ENCODE measurements at places on chromosomes 6 and 20.

DNA sequence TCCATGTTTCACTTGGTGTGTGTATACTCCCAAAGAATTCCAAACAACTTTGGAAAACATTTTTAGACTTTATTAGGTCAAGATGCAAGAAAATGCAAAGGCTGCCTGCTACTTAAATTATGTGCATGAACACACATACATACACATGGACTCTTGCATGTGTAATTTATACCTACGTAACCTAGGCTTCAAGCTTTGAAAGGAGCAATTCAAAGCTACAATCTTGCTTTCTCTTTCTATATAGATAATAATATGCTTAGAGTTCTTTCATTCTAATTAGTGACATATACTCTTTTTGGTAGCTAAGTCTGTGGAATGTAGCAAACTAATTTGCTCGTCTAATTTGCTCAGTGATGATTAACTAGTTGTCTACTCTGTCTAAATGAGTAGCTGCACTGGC, 146.5 kb downstream of the EPHA7 start:
- DNase-seq = no peak

DNA sequence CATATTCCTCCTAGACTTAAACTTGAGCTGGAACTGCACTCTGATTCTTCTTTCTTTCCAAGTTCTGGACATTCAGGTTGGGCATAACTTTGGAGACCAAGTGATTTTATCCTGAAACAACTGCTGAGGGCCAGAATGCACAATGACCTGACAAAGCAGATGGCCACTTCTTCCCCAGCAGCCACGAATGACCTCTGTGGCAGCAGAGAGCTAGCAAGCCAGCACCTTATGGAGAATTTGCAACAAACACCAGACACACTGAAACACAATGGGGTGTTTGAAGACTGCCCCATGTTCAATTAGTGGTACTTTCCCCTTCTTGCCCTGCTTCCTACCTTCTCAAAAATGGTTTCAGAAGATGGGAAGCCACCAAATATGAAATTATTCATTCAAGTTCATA, 4.2 kb upstream of the TENT5A start:
- no peak for DNase-seq

DNA sequence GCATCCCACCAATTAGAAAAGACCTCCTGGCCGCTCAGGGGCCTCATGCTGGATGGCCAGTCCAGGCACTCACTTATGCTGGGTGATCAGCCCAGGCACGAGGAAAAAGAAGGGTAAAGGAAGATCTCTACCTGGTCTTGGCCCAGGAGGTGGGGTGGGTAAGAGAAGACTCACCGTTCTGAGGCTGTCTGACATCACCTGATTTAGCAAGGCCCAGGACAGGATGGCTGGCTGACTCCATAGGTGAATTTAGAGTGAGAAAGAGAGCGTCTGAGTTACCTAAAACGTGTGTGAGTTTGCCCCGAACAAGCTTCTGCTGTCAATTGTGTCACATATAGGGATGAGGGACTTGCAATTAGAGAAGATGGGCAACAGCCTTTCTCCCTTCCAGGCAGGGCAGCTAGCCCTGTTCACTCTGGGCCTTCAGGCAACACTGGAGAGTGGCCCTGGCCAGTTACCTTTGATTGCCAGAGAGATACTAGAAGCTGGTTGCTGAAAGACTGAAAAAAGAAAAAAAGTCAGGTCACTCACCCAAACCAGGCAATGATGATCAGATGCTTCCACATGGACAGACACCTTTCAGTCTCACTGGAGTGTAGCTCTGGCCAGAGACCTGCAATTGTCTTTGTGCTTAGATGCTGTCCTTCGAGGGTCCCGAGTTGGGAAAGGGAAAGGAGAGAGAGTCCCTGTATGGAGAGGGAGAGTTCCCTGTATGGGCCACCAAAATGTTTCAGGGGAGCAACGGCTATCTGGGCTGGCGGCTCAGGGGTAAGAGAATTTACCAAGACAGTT, 35.7 kb upstream of the IER3 start:
- DNase-seq = no peak

DNA sequence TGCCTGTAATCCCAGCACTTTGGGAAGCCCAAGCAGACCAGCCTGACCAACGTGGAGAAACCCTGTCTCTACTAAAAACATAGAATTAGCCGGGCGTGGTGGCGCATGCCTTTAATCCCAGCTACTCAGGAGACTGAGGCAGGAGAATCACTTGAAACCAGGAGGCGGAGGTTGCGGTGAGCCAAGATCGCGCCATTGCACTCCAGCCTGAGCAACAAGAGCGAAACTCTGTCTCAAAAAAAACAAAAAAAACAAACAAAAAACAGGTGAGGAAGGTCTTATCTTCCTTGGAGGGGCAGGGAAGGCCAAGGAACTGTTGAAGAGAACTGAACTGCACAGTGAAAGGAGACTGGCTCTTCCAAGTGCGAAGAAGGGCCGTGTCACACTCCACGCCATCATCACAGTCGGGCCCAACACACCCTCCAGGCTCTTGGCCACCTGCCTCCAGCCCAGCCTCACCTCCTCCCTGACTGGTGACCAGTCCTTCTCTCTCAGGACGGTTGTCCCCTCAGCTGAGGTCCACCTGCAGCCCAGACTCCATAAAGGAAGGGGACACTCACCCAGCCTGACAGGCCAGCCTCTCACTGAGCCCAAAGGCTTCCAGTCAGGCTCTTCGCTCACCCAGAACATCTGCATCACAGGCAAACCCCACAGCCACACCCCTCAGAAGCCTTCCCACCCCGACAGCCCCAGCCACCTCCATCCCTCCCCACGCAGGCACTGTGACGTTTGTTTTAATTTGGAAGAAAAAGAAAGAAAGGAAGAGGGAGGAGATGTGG, 4.1 kb downstream of the ZC3H12D start:
- DNase-seq = no peak

DNA sequence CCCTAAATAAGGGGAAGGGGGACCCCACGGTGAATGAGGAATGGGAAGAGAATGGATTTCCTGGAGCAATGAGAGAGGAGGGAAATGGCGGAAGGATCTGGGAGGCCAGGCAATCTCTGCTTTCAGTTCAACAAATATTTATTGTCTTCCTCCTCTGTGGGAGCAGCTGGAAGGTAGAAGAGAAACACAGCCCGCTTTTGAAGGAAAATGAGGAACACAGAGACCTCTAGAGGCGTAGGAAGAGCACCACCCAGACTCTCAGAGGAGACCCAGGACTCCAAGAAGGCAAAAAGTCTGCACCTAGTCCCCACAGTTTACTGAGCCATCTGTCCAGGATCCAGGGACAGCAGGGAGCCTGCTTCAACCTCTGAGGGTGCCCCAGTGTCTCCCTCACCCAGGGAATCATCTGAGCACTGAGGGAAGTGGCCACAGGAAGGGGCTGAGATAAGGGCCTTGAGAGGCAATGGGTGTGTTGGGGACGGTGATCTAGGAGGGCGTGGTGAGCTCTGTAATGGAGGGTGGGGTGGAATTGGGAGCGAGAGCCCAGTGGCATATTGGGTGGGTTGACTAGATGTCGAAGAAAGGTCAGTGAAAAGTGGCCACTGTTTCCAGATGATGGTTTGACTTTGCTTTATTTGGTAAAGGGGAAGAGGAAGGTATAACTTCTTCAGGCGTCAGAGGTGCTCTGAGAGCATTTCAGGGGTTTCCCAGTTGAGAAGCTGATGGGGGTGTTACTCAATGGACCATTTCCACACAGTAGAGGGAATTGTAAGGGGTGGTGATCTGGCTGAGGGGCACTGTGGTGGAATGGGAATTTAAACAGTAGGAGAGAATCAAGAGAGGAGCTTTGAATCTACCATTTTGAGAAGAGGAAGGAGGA, 610 bp downstream of the PSORS1C1 start:
- DNase-seq = no peak

- no peak for DNase-seq
These were observed 267.6 kb upstream of the SGK1 start for GRCh38 chr6:134585517-134585873.

DNA sequence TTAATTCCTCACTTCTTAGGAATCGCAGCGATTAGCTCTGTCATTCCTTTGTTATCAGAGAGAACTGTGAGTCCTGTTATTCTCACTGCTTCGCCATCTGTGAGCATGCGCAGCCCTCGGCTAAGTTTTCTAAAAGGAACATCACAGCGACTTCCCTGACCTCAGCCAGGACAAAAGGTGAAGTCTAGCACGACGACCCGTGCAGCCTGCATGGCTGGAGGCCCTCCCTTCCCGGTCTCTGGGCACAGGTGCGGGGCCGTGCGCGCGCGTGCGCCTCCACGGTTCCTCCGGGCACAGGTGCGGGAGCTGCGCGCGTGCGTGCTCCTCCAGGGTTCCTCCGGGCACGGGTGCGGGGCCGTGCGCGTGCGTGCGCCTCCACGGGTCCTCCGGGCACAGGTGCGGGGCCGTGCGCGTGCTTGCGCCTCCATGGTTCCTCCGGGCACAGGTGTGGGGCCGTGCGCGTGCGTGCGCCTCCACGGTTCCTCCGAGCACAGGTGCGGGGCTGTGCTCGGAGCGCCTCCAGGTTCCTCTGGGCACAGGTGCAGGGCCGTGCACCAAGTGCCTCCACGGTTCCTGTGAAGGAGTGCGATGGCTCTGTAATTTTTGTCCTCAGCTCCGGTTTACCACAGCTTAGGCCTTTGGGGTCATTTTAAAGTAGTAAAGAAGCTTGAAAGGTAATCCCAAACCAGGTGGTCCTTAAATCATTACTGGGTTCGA, 212.3 kb downstream of the ERMARD start:
- no peak for DNase-seq

- DNase-seq = no peak
These were observed 16.4 kb upstream of the MLN start for GRCh38 chr6:33820243-33820642.

DNA sequence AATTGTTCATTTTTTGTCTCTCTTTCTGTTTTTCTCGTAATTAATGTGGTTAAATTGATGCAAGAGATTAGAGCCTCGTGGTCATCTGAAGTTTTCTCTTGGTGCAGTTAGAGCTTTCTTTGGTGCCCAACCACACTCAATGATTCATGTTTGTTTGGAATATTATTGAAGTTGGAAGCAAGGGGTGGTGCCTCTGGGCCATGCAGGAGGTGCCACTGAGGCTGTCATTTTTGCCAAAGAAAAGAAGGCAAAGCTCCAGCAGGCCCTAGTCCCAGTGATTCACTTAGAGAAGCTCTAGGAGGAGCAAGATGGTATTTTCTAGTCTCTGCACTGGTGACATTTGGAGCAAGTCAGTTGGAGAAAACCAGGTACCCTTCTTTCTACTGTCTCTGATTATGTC, 144.5 kb upstream of the RALGAPA2 start:
- DNase-seq = no peak

DNA sequence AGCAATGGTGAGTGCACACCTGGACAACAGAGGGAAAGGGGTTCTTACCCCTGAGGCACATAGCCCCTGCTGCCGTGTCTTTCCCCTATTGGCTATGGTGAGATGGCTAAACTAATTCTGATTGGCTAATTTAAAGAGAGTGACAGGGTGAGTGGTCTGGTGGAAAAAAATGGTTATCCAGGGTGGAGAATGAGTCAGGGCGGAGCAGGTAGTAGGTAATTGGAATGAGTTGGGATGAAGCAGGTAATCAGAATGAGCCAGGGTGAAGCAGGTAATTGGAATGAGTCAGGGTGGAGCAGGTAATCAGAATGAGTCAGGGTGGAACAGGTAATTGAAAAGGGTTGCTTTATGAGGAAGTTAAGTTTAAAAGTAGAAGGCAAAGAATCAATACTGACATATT, 200.3 kb downstream of the EYA4 start:
- DNase-seq = no peak

DNA sequence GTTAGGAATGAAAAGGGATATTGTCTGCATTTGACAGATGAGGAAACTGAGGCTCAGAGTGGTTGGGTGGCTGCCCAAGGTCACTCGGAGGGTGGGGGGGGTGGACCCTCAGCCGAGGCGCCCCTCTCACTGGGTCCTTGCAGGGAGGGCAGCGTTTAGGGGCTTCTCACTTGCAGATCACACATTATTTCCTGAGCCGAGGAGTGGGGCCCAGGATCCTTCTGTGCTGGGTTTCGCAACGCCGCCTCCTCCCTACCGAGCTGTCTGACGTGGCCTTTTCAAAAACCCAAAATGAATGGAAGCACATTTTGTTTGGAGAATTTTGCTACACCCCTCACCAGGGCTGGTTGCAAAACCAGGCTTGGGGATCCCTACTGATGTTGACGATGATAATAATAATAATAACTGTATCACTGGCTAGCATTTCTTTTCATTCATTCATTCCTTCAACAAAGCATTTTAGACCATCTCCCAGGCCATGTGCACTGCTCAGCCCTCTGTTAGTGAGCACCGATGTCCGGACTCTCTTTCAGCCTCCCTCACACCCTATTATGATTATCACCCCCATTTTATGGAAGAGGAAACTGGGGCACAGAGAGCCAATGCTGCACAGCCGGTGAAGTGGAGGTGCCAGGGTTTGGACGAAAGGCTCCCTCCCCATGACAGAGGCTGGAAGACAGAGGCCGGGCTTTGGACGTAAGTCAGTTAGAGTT, 5.2 kb downstream of the DLGAP4 start:
- no peak for DNase-seq

DNA sequence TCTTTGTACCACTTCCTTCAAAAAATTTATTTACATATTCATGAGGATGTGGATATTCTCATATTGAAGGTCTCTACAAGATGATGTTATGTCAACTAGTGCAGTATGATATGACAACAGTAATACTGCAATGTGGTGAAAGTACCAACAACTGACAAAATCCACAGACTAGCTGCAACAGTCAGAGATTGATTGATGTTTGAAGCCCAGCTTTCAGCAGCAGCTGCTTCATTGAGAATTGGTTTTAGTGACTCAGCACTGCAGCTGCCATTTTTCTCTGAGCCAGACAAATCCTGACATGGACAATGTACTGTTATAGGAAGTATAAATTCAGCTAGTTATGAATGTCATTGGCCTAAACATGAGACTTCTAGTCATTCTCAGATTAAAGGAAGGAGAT, 53.8 kb downstream of the PKIB start:
- no peak for DNase-seq

- DNase-seq = no peak
These were observed 27.8 kb downstream of the FYN start for GRCh38 chr6:111845441-111845871.

GRCh38 chr6:146813554-146813953, 214.8 kb downstream of the ADGB start:
- DNase-seq = no peak

GRCh38 chr6:53280207-53280606, 68.5 kb downstream of the ELOVL5 start:
- no peak for DNase-seq

DNA sequence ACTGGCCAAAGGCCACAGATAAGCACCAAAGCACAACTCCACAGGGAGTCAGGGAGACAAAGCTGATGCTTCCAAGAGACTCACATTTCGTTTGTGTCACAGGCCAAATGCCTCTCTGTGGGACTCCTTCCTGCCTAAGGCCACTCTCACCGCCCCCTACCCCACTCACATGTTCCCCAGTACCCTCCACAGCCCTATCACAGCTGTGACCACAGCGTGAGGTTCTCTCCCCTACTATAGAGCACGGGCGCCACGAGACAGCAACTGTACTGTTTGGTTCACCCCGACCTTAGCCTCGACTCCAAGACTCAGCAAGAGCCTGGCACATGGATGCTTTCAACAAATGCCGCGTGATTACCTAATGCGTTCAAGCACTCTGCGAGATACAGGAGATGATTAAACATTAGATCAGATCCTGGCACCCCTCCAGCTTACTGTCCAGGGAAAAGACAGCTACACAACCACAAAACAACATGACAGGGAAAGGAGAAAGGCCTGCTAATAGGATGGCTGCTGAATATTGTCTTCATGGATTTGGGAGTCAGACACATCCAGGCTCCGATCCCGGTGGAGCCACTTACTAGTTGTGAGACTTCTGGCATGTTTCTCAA, 105.5 kb downstream of the AGPAT4 start:
- DNase-seq = no peak
